GM19239 (cell line): ENCODE measurements at places on chromosomes 7 and 10.

- DNase-seq: no peak
Measured at GRCh38 chr10:124022066-124022465, 71.3 kb downstream of the CHST15 start.

DNA sequence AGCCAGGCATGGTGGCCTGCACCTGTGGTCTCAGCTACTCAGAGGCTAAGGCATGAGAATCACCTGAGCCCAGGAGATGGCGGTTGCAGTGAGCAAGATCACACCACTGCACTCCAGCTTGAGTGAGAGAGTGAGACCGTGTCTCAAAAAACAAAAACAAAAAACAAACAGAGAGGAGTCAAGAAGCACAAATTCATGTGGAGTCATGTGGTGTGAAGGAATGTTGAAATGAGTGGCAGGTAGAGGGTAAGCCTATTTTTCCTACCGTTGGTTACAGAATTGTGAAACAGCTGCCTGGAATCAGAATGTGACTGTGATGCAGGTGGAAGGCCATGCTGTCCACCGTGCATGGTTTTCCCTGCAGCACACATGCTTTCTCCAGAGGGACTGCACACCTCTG is 23.7 kb upstream of the NUB1 start:
- no peak for DNase-seq

GRCh38 chr10:49076741-49077521 is 38.4 kb downstream of the VSTM4 start:
- peak; percentile 41 for DNase-seq

DNA sequence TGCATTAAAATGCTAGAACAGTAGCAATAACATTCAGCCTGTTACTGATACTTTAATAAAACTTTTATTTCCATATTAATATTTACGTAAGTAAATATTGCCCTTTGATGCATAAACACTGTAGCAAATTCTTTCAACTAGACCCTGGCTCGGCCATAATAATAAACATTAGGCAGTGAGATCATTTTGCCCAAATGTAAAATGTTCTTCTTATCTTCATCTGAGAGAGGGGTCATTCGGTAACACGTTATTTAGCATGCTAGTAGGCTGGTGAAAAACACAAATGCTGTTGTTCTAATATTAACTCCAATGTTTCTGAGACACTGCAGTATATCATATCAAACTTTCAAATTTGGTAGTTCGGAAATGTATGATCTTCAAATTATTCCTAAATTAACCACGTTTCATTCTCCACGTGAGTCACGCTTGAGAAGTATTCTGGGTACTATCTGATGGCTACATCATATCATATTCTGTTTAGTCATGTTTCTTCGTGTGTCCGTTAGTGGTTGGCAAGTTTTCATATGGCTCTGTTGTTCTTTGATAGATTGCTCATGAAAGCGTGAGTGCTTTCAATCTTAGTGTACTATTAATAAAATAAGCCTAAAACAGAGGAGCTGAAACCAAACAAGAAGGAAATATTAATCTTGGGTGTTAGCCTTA is 145.8 kb downstream of the NSUN6 start:
- DNase-seq: no peak

DNA sequence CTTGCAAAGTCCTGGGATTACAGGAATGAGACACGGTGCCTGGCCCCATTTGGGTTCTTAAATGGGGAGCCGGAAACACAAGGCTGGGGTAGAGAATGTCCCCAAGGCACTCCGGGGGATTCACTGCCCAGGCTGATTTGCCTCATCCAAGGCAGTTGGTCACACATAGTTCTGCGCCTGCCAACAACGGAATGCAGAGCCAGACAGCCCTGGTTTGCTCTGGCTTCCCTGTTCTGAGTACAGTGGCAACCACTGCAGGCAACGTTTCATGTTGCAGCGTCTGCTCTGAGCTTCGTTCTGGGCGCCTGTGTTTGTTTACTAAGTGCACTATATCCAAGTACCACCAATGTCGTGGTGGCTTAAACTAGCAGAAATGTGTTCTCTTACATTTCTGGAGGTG is 61.7 kb upstream of the C1QL3 start:
- no peak for DNase-seq

GRCh38 chr7:95883217-95883616 is 110.9 kb downstream of the DYNC1I1 start:
- no peak for DNase-seq

DNA sequence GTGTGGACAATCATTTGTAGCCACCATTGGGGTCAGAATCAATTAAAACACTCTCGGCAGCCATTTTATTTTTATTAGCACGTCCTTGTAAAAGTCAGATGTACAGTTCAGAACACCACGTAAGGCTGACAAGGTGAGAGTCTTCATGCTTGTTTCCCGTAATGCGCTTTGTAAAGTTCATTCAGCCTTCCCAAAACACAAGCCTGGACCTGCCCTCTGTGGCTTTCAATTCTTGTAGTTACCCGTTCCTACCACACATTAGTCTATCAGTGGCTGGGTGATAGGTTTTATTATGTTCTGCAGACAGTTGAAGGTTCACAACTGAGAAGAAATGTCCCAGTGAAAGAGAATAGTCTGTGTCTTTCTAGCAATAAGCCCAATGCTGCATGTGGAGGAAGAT is 35.4 kb downstream of the GAD2 start:
- no peak for DNase-seq

DNA sequence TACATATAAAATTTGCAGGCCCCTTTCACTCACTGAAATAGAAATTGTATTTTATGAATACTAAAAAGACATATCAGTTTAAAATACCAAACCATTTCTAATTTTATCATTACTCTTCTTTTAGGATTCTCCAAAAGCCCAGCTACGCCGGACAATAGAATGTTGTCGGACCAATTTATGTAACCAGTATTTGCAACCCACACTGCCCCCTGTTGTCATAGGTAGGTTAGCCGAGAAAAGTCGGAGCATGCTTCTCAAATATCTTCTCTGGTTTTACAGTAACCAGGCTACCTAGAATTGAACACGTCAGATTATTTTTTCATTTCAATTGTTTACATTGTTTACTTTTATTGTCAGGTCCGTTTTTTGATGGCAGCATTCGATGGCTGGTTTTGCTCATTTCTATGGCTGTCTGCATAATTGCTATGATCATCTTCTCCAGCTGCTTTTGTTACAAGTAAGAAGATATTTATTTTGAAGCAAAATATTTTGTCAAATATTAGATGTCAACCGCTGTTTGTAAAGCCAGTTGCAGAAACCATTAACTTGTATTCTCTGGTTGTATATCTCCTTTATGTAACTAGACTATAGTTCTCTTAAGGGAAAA is 57.6 kb downstream of the MMRN2 start:
- DNase-seq: no peak

DNA sequence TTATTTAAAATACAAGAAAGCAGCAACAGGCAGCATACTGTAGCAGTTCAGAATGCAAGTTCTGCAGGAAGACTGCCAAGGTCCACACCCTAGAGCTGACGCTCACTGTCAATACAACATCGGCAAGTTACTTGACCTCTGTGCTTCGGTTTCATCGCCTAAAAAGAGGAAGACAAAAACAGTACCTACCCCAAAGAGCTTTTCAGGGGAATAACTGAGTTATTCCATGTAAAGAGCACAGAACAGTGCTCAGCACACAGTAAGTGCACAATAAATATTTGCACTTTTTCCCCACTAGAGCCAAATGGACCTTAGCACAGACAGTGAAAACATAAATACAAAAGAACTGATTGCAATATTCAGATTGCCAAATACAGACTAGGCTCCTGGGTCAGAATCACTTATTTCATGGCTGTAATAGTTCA is 88.6 kb downstream of the USP6NL start:
- DNase-seq: no peak

GRCh38 chr10:126634911-126635310 is 35.6 kb downstream of the C10orf90 start:
- DNase-seq: no peak

- no peak for DNase-seq
Measured at GRCh38 chr10:52703898-52704297, 68.7 kb downstream of the MBL2 start.

DNA sequence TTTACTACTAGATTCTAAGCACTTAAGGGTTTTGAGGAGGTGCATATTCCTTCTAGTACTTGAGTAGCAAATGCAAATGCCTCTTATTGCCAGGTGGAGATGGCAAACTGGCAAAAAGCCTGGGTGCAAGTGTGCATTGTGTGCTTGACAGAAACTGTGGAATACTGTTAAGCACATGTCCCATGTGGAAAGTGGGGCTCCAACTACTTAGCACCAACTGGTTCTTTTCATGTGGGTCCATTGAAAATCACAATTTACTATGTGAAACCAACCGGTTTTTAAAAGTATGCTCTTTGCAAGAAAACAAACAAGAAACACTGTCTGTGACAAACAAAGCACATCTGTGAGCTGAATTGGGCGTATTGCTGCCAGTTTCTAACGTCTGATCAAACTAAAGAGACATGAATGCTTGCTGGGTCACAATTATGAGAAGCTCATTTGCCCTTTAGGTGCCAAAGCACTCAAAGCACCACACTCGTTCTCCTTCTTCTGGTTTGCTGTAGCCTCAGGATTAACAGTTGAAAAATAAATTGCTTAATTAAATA is 197.4 kb downstream of the SEMA3E start:
- DNase-seq: no peak

DNA sequence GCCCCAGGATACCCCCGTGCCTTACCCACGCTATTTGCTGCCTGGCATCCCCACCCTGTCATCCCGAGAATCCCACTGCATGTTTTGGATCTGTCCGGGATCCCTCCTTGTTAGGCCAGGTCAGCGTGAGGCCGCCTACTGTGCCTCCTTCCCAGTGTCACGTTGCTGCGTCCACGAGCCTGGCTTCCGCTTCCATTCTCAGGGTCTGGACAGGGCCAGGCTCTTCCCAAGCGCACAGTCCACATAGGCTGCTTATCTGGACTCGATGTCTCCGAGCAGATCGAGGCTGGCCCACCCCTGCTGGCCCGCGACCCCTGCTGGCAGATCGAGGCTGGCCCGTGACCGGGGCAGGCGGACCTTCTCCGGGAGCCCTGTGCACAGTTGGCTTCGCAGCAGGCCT is 27.1 kb downstream of the FOXK1 start:
- no peak for DNase-seq

GRCh38 chr7:18402488-18403183 is 92.9 kb upstream of the HDAC9 start:
- no peak for DNase-seq

GRCh38 chr10:27774831-27775230 is 29.2 kb upstream of the MKX start:
- DNase-seq: no peak

- no peak for DNase-seq
Measured at GRCh38 chr7:38448054-38448453, 174.6 kb upstream of the TARP start.

GRCh38 chr7:142612237-142612881 is 136.9 kb upstream of the PRSS1 start:
- no peak for DNase-seq

GRCh38 chr10:13485623-13486022 is 43.2 kb downstream of the BEND7 start:
- DNase-seq: no peak

DNA sequence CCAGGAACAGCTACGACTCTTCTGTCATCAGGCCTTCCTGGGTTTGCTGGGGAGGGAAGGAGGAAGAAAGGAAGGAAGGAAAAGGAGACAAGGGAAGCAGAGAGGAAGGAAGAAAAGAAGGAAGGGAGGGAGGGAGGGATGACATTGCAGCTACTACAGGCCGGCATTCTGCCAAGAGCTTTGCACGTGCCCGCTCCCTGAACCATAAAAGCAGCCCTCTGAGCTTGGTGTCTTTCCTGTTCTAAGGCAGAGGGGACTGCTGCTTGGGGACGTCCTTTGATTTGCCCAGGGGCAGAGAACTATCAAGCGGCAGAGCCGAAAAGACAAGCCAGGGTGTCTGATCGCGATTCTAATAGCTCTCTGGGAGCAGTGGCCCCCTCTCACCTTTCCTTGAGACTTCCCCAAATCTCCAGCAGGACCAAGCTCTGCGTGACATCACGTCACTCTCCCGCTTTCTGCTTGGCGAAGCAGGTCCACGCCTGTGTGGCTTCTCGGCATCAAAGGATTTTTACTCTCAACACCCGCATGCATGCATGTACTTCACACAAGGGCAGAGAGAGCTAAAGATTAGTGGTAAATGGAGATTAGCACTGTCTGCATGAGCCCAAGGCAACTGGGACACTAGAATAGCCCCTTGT is 167.8 kb upstream of the AUTS2 start:
- no peak for DNase-seq

DNA sequence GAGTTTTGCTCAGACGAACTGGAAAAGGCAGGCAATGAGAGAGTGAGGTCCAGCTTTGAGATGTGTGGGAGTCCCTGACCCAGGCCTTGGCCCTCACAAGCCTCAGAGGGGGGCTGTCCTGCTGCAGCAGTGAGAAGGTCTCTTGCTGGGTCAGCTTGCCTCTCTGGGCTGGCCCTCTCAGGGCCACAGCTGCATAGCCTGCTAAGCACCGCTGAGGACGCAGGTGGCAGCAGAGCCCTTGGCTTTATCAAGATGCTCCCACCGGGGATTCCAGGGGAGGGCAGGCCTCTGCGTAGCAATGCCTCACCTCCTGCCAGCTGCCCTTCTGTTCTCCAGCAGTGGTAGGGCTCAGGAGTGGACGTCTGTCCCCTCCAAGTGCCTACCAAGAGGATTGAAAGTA is 128.7 kb downstream of the COBL start:
- no peak for DNase-seq

GRCh38 chr10:37860494-37861190 is 3.2 kb upstream of the ZNF248 start:
- DNase-seq: no peak

GRCh38 chr7:131691454-131692130 is 135.2 kb upstream of the PODXL start:
- no peak for DNase-seq

- no peak for DNase-seq
Measured at GRCh38 chr10:99874341-99875085, 92.1 kb downstream of the ABCC2 start.

DNA sequence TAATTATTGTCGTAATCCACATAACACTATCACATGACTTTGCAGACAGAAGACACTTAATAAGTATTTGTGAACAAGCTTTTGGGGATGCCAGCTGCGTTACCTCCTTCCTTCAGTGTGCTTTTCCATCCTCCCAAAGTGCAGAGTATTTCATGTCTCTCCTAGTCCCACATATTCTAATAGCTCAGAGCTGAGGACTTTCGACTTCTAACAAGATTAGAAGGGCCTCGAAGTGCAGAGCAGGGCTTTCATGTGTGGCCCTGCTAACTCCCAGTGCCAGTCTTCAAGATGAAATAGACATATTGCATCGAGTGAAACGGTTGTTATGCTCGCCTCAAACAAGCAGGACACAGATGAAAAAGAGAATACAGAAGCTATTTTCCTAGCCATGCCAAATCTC is 125.7 kb upstream of the RNF32 start:
- no peak for DNase-seq

- DNase-seq: no peak
Measured at GRCh38 chr10:50917486-50917885, 32.1 kb upstream of the A1CF start.
